ENCODE measurements at places on chromosomes 7 and 10. TPM values are rescaled to one million over a fixed set of nuclear protein-coding genes. Genes with fewer than 3 reads are reported as not detected.

- DNase-seq, result no peak
Observed at GRCh38 chr10:95279042-95279820, 11.6 kb downstream of the PDLIM1 start.

- no peak for DNase-seq
Observed at GRCh38 chr10:82462910-82463551, 588.0 kb downstream of the NRG3 start.

DNA sequence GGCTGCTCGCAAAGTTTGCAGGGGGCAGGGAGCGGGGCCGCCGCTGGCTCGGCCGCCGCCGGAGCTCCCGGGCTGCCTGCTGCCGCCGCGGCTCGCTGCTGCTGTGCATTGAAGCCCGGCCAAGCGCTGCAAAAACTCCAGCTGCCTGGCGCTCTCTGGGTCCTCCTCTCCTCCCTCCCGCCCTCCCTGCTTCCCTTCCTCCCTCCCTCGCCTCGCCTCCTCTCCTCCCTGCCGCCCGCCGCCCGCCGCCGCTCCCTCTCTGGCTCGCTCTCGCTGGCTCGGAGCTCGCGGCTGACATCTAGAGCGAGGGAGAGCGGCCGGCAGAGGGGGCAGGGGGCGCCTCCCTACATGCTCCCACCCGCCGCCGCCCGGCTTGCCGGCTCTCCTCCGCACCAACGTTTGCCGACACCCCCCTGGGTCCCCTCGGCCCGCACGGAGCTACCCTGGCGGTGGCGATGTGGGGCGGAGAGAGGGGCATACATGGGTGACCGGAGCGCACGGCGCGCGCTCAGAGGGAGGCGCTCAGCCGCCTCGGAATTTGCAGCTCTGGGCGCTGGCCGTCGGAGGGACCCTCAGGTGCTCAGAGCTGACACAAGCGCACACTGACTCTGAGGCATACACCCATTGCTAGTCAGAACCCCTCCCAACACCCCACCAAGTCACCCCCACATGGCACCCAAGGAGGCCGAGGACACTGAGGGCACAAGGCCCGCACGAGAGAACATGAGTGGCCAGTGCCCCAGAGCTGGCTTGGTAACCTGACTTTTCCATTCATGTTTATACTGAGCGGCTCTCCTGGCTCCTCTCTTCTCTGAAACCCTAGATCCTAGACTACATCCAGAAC, 1.2 kb upstream of the PLXNA4 start:
- DNase-seq, result peak; percentile 88

DNA sequence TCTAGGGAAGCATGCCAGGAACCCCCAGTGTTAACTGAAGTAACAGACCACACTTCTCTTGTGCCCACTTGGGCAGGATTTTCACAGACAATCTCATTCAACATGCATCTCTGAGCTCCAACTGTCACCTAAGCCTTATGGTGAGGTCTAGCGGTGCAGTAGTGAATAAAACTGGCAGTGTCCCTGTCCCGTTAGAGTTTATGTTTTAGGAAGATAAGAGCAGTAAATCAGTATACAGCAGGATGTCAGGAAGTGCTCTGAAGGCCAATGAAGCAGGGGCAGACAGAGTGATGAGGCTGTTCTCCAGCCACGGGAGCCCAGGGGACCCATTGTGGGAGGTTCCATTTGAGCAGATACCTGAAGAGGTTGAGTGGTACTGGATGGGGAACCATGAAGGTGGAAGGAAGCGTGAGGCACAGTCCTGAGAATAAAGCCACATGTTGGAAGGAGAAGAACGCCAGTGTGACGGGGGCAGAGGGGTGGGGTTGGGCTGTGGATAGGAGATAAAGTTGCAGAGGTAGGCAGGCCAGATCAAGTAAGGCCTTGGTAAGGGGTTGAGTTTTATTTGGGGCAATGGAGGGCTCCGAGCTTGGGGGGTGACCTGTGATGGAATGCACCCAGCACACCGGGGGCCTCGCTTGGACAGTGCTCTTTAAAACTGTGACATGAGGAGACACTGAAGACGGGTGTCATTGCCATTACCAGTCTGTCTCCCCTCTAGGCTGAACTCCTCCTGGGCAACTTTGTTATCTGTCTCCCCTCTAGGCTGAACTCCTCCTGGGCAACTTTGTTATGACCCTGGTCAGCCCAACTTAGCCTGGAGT, 6.6 kb downstream of the GDF10 start:
- DNase-seq, result no peak

- no peak for DNase-seq
Observed at GRCh38 chr7:39069031-39069430, 91.3 kb downstream of the POU6F2 start.

DNA sequence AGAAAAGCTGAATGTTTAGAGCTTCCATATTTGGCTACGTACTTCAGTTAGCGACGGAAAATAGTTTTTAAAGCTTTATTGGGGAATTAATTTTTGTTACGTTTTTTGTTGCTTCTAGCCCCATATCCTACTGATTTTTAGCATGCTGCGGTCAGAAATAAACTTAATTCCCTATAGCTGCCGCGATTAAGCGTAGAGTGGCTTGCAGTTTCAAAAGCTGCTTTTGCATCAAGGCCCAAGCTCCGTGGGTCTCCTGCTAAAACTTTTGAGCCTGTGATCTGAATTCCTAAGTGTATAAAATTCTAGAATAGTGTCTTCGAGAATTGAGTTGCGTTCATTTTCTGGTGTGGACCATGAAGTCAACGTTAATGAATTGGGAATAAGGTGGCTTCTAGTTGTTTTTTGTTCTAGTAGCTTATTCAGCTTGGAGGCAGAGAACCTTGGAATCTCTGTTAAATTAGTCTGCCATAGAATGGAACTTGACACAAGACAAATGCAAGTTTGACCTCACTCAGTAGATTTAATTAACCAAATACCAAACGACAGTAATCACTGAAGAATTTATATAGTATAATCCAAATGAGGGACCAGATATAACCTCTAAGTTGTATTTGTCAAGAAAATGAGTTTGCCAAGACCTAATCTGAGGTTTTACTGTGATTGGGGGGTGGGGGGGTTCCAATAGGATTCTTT, 977 bp downstream of the CALU start:
- no peak for DNase-seq

- DNase-seq, result no peak
Observed at GRCh38 chr7:32894171-32894570, 2.6 kb upstream of the KBTBD2 start.

The SKIDA1 gene
- 2.9 TPM for total RNA-seq

The CH25H gene
- not detected for total RNA-seq

DNA sequence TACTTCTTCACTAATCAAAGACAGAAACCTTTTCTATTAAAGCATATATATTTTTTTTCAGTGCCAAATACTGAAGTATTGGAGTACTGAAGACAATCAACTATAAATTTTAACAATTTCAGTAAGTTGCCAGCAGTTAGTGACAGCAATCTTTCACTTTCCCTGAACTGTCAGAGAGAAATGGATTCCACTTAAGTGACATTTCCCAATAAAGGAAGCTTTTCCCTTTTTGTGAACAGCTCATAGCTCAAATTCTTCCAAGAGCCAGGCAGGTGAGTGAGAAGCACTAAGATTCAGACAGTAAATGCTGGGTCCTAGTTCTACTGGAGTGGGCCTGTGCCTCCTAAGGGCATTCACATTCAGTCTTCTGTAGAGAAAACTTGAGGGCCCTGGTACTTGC, 142.0 kb downstream of the SRPK2 start:
- no peak for DNase-seq

The CHAT gene
- total RNA-seq, result not detected

The FRA10AC1 gene
- 11.3 TPM for total RNA-seq

GRCh38 chr7:141339603-141340002, 211.6 kb upstream of the AGK start:
- no peak for DNase-seq

The FAM13C gene
- total RNA-seq, result 33.9 TPM

The CYP2C9 gene
- not detected for total RNA-seq

Measured in sigmoid colon (tissue), 7 donors.